ENCODE measurements at places on chromosomes 6 and 20.

DNA sequence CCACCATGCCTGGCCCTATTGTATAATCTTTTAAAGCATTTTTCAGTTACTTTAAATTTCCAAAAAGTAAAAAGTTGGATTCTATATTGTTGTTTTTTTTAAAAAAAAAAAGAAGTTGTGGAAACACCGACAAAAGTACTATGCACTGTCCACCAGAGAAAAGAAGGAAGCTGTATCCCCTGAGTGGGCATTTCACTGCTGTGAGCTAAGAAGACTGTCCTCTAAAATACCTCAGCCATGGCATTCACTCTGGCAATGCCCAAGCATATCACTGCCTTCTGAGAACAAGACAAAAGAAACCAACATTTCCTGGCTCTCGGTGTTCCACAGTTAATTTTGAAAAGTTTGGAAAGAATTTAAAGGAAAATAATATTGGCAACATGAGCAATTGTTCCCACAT is 117.8 kb downstream of the IPCEF1 start:
- DNase-seq = no peak

GRCh38 chr6:14995966-14996602 is 249.8 kb upstream of the JARID2 start:
- no peak for DNase-seq

DNA sequence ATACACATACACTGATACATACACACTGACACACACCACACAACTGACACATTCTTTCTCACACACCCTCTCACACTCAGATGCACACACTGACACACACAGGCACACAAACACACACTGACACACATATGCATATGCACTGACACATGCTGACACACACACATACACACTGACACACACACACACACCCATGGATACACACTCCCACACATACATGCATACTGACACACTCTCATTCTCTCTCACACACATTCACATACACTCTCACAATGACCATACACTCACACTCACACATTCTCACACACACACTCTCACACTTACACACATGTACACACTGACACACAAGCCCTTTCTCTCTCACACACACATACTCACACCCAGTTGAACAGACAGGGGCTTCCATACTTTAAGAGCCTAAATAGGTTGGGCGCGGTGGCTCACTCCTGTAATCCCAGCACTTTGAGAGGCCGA is 236.4 kb downstream of the LRFN2 start:
- DNase-seq = no peak

- DNase-seq = no peak
Measured at GRCh38 chr20:17316316-17317038, 89.6 kb downstream of the PCSK2 start.

DNA sequence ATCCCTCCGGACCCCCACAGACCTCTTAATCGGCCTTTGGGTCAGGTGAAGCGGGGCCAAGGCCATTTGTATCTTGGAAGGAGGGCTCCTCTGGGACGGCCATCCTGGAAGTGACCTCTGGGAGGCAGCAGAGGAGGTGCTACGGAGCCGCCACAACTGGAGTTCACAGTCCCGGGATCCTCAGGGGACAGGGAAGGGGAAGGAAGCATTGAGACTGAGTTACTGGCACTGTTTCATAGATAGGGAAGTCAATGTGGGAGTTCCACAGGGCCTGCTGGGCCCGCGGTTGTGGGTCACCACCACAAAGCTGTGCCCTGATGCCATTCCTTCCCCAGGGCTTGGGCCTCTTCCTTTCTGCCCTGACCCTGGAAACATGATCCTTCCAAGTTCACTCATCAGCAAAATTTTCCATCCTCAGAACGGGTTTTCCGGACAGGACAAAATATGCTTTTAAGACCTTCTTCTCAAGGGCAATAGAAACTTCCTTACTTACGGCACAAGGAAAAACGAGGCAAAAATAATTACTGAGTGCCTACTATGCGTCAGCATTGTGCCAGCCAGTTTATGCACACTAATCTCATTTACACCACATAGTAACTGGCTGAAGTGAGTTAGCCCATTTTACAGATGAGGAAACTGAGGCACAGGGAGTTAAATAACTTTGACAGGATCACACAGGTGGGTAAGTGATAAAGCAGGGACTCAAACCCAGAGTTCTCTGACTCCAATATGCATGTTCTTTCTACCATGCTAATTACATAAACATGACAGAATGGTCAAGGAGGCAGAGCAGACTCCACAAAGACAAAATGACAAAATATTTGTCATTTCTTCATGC is 143.8 kb downstream of the UNC5CL start:
- no peak for DNase-seq

GRCh38 chr20:53503517-53503919 is 90.1 kb downstream of the ZNF217 start:
- no peak for DNase-seq

DNA sequence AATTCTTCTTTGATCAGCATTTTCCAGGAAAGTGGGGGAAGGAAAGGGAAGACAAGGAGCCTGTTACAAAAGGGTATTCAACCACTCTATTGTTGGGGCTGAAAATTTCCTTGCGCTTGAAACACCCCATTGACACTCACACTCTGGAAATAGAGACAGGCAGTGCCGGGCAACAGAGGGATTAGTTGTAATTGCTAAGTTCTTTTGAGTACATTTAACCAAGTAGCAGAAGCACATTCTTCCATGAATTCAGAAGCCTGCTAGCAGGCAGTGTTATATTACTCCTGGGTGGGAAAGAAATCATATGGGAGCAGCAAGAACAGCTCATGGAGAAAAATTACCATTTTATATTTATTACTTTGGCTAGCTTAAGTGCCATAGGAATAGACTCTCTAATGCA is 745.5 kb downstream of the C6orf118 start:
- DNase-seq = no peak

DNA sequence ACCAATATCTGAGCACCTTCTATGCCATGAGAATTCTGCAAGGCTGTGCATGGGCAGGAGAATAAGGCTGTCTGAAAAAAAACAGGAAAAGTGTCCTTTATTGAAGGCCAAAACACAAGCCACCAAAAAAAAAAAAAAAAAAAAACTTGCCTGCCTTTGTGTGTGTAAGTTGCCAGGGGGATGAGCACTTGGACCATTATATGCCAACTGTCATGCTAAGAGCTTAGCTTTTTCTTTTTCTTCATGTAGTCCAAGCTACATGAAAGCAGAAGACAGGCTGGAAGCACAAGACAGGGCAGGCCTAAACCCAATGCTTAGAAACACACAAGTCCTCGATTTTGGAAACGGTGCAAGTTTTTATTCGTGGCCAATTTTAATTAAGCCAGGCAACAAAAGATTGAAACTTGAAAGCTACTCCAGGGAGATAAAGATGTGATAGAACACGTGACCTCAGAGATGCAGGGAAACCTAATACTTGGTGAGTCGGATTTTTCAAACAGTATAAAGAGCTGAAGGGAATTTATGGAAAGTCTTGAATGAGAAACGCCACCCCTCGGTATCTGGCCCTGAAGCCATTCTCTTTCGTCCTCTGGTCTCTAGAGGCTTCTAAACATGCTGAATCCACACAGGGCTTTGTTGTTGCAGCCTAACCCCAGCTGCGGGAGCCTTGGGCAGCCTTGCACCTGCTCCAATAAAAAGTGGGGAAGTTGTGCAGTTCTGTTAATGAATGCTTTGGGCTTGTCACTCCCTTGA is 8.6 kb downstream of the BMP7 start:
- DNase-seq = no peak

DNA sequence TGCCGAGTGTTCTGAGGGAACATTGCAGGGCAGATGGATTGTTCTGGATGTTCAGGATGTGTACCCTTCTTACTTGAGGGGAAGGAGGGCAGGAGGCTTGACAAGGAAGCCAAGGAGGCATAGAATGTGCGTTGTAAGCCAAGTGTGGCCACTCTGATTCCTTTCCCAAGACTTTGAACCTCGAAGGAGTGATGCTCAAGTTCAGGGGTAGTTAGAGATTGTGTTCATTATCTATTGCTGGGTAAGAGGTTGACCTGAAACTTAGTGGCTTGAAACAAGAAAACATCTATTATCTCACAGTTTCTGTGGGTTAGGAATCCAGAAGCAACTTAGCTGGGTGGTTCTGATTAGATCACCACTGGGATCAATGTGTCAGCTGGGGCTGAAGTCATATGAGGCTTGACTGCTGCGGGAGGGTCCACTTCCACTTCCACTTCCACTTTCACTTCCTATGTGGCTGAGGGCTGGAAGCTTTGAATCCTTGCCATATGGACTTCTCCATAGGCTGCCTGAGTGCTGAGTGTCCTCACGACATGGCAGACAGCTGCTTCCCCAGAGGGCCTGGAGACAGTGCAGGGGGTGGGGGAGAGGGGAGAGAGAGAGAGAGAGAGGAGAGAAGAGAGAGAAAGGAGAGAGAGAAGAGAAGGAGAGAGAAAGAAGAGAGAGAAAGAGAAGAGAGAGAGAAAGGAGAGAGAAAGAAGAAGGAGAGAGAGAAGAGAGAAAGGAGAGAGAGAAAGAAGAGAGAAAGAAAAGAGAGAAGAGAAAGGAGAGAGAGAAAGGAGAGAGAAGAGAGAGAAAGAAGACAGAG is 6.9 kb upstream of the CD40 start:
- DNase-seq = no peak

GRCh38 chr6:118902726-118903125 is 8.8 kb downstream of the ASF1A start:
- DNase-seq = no peak

- no peak for DNase-seq
Measured at GRCh38 chr20:40997116-40997515, 31.5 kb upstream of the TOP1 start.

DNA sequence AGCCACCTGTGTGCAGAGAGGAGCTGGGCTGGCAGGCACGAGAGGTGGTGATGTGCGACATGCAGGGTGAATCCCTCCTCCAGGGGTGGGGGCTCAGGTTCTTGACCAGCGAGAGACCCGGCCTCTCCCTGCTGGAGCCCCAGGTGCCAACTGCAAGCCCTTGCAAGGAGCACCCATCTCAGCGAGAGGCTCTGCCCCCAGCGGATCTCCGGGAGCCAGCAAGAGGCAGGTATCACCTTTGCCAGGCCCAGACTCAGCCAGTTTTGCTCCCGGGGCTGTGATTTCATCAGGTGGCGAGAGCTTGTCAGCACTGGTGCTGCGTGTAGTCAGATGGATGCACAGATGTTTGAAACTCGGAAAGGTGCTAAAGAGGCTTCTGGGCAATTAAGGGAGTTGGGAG is 87.7 kb downstream of the TFAP2C start:
- no peak for DNase-seq

DNA sequence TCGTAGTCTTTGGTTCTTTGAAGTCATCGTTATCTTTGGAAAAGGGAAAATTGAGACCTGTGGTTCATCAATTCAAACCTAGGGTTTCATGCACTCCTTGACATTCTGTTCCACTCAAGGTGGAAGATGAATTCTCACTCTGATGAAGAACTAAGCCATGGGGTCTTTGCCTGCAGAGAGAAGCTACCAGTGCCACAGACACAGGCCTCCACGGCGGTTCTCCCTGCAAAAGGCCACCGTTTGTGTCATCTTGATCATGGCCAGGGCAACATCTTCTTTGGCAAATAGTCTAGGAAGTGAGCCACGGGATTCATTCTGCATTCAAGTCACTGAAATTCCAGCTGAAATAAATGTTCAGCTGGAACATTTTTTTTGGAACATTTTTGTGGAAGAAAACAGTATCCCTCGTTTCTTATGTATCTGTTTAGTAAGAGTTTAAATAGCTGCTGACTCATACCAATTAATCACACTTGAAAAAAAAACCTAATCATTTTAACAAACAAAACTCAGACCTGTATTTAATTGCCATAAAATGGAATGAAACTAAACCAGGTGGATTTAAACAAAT is 206.0 kb upstream of the FOXQ1 start:
- DNase-seq = no peak

DNA sequence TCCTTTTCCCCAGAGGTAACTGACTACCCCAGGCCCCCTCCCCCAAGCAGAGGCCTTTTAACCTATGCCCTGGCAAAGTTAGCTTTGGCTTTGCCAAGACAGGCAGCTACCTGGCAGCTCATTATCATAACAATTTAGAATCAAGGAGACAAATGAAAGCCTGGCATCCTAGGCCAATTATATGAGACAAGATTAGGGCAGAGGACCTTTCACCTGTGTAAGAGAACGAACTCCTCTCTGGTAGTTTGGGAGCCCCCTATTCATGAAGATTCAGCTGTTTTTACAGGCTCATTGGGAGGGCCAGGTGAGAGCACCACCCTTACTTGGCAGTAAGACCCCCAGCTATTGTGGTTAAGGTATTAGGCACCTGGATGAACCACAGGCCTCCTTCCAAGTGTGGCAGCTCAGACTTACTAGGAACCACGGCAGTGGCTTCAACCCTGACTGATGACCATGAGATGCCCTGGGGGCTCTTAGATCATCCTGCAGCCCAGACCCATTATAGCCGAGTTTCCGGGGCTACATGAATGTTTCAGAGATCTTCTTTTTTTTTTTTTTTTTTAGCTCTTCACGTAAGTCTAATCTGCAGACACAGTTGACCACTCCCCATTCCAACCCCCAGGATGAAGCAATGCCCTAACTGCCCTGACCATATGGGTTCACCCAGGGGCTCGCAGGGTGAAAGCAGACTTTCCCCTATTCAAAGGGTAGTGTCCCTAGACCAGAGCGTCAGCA is 56.2 kb downstream of the RAB44 start:
- no peak for DNase-seq

- DNase-seq = peak; percentile 8
Measured at GRCh38 chr6:46015119-46015968, at the start of gene CLIC5. Gene CLIC5, minus strand, starts transcription at chr6:46015860. Its CDS starts 318 bp downstream, at chr6:46015542.

DNA sequence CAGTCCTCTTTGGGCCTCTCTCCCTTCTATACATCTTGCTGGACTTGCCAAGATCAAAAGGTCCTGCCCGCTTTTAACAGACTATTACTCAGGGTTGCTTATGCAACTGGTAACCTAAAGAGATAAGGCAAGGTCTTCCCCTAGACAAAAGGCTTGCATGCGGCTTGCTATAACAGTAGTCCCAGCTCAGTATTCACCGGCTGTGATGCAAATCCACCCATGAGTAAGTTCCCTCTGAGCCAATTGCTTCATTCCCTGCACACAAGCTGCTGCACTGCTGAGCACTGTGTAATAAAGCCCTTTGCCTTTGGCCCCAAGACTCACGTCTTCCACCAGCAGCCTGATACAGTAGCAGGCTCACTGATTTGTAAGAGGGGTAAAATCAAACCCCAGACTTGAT is 363.8 kb downstream of the PRKN start:
- DNase-seq = no peak

DNA sequence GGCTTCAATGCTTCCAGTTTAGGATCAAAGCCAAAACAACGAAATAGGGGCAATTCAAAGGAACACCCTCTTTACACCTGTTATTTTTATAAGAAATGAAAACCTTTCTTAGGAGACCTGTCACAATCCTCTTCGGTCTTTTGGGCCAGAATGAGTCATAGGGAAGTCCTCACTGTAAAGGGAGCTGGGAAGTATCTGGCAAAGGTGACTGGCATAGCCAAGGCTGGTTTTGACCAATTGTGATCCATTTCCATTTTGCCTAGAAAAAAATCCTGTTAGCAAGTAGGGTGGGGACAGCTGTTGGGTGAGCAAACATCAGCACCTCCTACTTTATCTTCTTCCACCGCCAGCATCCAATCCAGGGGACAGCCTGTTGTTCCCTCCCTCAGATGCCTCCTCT is 343.2 kb upstream of the SULF2 start:
- DNase-seq = no peak
